NCI-H524 treated with DMSO at 0.1 percent for 48 hours (cell line): ENCODE measurements at places on chromosomes 6 and 20.

GRCh38 chr20:42097741-42098140 is 479.6 kb upstream of the CHD6 start:
- no peak for DNase-seq

DNA sequence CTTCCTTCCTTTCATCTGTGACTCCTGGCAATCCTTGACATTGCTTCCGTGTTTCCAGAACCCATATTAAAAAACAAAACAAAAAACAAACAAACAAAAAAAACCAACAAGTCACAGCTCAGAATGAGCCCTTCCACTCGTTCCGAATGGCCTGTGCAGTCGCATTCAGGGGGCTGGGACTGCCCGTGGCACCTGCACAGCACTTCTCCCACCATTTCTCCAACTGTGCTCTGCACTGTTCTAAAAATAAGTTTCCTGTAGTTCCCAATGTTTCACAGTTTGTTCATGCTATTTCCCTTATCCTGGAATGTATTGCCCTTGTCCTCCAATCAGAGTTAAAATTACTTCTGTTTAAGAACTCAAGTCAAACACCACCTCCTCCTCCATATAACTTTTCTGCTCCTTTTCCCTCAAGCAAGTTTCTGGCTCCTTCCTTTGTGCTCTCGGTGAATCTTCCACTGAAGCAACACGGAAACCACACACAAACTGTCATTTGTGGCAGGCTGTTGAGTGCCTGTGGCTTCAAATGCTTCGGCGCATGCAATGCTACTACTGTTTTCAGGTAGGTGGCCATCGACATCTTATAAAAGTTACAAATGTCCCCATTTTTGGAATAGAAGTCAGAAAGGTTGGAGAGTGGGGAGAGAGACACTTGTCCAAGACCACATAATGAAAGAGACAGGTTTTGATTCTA is 57.7 kb downstream of the PDE10A start:
- DNase-seq = no peak

DNA sequence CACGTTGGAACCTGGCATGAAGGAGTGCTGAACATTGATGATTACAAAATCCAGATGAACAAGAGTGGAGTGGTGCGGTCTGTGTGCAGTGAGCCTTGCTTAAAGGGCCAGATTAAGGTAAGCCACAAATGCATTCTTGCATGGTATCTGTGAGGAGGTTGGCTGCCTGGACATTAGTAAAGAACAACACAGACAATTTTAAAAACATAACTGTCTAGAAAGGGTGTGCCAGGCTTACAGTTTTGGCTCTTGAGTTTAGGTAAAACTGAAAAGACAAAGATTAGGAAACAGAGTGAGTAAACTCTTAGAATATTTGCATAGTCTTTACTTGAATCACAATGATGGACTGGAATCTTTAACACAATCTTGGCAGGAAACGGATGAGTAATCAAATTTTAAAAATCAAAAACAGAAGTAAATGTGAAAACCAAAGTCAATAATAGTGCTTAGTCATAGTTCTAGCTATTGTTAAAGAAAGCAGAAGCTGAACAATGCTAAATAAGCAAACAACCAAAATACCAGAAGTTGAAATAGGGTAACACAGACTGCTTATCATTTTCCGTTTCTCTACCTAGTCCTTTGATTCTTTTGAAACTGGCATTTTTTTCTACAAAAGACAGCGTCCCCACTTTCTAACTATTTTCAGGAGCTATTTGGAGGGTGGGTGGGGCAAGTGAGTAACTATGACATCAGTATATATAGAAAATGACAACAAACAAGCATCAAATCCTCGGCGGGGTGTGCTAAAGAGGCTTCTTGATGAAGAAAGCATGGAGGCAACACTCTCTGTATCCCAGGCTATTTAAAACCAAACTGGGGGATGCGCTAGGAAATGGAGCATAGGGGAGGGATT is 185.8 kb upstream of the RAB32 start:
- DNase-seq = no peak

GRCh38 chr6:143549221-143549948 is 37.9 kb upstream of the FUCA2 start:
- DNase-seq = no peak

GRCh38 chr6:106782536-106783285 is 153.3 kb downstream of the QRSL1 start:
- DNase-seq = no peak

GRCh38 chr6:56572788-56573471 is 69.8 kb downstream of the DST start:
- peak; percentile 83 for DNase-seq

DNA sequence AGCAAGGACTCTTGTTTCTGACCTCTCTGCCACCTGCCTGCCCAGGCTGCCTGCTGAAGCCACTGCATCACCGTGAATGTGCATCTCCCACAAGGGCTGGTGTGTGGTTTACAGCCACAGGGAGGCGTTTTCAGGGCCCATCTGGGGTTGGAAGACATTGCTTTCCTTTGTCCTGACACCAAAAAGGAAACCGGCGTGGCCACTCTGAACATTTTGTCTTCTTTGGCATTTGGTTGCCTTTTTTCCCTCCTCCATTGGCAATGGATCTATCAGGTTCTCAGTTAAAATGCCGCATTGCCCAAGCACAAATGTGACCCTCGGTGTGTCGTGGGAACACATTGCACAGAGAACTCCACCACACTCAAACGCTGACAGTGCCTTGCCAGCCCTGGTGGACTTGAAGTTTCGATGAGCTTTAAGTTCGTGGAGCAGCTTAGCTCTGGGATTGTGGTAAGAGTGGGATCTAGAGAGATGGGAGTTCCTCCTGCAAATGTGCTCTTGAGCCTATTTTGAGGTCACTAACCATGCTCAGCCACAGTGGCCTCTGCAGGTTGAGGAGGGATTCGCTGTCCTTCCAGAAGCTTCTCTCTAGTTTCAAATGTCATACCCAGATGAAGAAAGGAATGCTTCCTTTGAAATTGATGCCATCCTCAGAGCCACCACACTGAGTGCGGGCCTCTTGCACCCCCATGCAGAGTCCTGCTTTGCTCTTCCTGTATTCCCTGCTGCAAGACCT is 14.8 kb upstream of the PCK1 start:
- DNase-seq = no peak

- no peak for DNase-seq
Measured at GRCh38 chr6:3956054-3956453, 106.9 kb downstream of the FAM50B start.

GRCh38 chr20:38108986-38109541 is 56.0 kb downstream of the TGM2 start:
- DNase-seq = no peak

DNA sequence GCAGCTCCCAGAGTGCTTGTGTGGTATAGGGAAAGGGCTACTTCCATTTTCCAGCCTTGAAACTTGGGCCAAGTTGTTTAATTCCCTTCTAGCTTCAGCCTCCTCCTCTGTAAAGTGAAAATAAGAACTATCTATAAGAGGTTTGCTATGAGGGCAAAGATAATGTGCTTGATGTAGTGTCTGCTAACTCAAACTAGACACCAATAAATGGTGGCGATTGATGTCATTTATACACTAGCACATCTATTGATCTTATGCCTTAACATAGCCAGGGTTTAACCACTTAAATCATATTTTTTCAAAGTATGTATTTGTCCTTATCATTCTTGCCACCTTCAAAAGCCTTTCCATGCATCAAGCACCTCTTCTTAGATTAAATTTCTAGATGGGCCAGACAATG is 55.2 kb downstream of the NEDD9 start:
- DNase-seq = no peak

DNA sequence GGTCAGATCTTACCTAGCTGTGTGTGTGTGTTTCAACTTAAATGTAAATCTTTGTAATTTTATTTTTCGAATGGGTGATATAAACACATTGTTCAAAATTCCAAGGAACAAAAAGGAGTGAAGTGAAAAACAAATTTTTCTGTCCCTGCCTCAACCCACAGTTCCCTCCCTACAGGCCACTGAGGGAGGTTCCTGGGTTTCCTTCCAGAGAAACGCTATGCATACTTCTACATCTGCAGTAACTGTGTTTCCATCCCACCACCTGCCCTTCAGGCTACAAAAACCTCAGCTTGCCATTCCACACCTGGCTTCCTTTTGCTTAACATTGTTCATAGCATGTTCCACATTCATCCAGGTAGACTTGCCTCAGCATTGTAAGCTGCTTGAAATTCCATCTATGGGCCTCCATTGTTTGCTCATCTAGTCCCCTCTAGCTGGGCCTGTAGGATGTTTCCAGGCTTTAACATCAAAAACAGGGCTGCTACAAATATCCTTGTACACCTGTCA is 12.0 kb downstream of the ANGPT4 start:
- DNase-seq = no peak

- DNase-seq = no peak
Measured at GRCh38 chr20:38499366-38499765, 26.7 kb downstream of the RALGAPB start.

DNA sequence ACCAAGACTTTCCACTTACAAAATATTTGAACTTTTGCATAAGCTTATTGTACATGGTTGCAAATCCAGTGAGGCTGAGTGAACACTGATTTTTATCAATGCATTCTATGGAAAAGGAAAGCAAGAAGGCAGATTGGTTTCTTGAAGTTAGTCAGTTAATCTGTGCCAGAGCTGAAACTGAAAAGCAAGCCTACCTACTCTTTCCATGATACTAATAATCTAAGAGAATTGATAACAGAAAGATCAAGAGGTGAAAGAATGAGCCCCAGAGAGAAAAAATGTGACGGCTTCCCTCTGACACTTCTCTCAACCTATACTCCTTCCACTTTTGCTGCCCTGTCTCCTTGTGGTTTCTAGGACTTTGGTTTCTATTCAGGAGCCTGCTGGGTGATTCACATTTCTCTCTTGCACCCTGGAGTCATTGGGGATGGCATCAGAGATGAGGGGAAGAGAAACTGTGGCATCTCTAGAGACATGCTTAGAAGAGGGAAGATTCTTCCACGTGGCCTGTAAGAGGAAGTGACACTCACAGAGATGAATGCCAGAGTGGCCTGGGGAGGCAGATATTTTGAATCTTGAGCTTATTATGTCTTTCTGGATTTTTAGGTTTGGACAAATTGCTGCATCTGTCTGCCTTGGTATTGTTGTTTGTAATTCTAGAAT is 158.6 kb upstream of the RIMS1 start:
- DNase-seq = no peak

DNA sequence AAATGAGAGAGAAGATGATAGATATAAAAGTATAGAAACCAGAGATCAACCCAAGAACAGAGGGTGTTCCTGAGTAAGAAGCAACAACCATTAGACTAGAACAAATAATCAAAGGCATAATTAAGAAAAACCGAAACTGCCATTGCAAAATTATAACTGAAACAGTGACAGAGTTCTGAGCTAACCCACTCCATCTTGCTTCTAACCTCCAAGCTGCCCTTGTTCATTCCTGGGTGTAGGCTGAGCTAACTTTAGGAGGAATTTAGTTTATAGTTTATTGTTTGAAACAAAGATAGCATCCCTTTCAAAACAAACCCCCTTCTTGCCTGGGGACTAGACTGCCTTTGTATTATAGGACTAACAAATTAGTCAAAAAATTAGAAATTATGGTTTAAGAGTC is 56.1 kb upstream of the PRND start:
- DNase-seq = no peak

- no peak for DNase-seq
Measured at GRCh38 chr20:9353916-9354276, 160.5 kb upstream of the LAMP5 start.

DNA sequence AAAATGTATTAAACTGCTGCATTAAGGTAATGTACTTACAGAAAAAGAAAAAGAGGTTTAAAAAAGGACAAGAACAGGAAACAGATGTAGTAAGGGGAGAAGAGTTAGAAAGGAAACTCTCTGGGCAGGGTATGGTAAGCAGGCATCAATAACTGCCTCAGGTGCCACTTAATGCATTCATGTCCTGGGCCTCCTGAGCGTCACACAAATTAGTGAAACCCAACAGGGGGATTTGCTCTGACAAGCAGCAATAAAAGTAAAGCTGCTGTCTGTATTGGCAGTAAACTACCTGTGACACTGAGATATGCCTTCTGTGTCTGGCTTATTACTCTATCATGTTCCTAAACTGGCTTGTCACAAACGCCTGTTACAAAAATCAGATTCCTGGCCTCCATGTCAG is 1.5 kb upstream of the EFHC1 start:
- no peak for DNase-seq

GRCh38 chr6:90369024-90369519 is 72.4 kb upstream of the BACH2 start:
- no peak for DNase-seq

- DNase-seq = no peak
Measured at GRCh38 chr6:27872642-27873020, 39.6 kb downstream of the OR2B2 start.

DNA sequence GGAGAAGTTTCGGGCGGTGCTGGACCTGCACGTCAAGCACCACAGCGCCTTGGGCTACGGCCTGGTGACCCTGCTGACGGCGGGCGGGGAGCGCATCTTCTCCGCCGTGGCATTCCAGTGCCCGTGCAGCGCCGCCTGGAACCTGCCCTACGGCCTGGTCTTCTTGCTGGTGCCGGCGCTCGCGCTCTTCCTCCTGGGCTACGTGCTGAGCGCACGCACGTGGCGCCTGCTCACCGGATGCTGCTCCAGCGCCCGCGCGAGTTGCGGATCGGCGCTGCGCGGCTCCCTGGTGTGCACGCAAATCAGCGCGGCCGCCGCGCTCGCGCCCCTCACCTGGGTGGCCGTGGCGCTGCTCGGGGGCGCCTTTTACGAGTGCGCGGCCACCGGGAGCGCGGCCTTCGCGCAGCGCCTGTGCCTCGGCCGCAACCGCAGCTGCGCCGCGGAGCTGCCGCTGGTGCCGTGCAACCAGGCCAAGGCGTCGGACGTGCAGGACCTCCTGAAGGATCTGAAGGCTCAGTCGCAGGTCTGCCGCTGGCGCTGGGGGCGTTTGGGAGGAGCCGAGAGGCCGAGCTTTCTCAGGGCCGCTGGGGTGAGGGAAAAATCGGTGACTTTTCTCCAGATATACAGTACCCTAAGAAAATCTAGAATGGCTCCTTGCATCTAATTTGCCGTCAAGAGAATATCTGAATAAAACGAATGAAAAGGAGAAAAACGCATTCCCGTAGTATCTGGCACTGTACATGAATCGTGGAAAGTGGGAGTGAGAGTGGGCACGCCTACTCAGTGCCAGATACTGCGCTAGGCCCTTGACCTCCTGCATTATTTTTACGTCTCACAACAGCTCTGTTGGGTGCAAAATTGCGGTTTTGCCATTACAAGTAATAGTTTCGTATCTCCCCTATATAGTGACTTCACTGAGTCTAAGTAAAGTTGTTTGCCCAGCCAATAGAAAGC is 1.0 kb downstream of the CALHM6 start:
- peak; percentile 48 for DNase-seq

GRCh38 chr6:43070028-43070632 is 6.0 kb upstream of the PTK7 start:
- DNase-seq = no peak

GRCh38 chr6:19440531-19440930 is 396.6 kb upstream of the ID4 start:
- DNase-seq = no peak

- DNase-seq = no peak
Measured at GRCh38 chr20:42887281-42887680, 302.4 kb downstream of the PTPRT start.

DNA sequence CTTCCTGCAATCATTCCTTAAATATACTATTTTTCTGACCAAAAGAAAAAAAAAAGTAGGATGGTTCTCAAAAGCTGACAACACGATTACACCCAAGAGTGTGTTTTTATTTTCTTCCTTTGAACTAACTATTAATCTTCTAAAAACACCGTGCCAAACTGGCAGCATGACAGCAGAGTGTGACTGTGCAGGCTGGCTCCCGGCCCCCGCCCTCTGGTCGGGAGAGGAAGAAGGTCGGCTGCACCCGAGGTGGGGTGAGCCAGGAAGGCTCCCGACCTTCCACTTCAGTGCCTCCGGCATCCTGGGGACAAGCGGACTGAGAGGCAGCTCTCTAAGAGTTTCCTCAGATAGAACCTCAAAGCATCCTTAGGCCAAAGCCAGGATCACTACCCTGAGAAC is 29.2 kb downstream of the SLC22A23 start:
- DNase-seq = no peak
